ENCODE measurements at places on chromosomes 5 and 9.

DNA sequence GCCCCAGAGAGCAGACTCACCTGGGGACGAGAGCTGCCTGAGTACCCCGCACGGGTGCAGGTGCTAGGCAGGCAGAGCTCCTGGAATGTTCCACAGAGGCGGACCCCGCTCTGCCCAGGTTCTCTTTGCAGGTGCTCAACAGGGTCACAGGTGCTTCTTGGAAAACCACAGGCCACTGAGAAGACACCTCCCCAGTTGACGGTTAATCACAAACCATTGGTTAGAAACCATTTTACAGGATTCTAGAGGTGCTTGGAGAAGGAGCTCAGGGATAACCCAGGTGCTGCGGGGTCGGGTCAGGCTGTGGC lies 17.3 kb upstream of the SLC6A19 start:
- DNase-seq = no peak

- DNase-seq = no peak
These were observed 136.5 kb downstream of the KIF4B start for GRCh38 chr5:155150012-155150411.

- DNase-seq = no peak
These were observed 113.2 kb downstream of the UNC13B start for GRCh38 chr9:35274993-35275392.

DNA sequence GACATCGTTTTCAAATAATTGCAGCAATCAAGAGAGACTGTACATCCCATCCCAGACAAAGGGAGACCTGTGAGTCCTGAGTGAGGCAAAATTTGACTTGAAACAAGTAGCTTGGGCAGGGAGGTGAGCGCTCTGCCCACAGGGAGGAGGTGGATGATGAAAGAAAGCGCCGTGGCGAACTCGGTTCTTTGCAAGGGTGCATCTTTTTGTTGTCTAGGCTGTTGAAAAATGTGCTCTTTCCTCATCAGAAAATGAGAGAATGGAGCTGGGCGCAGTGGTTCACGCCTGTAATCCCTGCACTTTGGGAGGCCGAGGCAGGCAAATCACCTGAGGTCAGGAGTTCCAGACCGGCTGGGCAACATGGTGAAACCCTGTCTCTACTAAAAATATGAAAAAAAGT lies 150.5 kb downstream of the GAPVD1 start:
- DNase-seq = no peak

DNA sequence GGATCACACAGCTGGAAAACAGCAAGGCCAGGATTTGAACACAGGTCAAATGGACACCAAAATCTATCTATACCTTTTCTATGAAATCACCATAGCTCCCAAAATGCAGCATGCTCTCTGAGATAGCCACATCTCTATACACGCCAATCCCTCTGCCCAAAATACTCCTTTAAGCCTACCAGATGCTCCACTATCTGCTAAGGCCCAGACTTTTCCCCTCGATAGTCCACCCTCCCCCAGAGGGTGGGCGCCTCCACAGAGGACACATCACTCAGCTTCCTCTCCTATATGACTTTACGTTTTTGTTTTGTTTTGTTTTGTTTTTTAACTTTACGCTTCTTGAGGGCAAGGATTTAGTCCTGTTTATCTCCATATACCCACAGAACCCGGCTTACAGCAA lies 46.8 kb downstream of the MTMR12 start:
- no peak for DNase-seq
